Mammary epithelial cell (primary cell): ENCODE measurements at places on chromosomes 3 and 15.

DNA sequence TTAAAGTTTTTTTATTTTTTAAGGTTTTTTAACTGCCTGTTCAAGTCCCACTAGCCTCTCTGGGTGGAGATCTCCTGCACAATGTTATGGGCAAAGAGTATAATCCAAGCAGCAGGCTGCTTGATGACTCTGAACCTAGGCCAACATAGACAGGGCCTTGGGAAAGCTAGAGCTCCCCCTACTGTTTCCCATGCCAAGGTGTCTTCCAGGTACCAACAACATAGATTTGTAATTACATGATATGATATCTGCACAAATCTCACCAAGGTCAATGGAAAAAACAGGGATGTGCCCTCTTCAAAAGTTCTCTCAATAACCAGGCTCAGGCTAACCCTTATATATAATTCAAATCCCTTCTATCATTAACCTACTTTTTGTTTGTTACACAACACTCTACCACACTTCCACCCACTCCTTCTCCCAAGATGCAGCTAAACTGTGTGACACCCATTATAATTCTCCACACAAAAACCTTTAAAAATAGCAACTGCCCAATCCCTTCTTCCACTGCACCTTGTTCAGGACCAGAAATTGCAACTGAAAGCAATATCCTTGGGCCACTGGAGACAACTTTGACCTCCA is 43.8 kb downstream of the RBM15B start:
- peak; percentile 43 for DNase-seq

DNA sequence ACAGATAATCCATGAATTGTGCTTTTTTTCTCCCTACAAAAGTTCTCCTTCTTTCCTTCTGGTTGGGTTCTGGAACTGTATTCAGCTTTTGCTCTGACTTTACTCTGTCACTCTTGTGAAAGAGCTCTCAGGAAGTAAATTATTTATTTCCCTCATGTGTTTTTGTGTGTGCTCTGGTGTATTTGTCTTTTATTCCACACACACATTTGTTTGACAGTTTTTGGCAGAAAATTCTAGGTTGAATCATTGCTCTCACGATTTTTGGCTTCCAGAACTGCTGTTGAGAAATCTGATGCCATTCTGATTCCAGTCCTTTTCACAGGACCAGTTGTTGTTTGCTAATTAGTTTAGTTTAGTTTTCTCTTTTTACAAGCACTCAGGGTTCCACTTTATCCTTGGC is 172.8 kb downstream of the PLCH1 start:
- DNase-seq, result no peak

DNA sequence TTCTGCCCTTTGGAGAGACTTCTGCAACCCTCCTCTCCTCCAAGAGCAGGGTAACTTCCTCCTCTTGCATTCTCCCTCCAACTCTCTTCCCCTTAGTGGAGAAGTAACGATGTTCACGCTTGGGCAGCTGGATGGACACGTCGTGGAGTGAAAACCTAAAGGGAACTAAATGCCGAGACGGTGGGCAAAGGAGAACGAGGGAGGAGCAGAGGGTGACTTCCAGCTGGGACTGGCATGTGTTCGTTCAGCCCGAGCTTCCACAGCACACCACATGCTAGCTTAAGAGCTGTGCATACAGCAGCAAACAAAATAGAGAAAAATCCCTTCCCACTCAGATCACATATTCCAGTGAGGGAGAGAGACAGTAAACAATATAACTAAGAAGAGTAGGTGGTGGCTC is 179.8 kb downstream of the SLCO3A1 start:
- DNase-seq, result no peak

GRCh38 chr3:14200841-14201240 is 22.2 kb downstream of the LSM3 start:
- DNase-seq, result peak; percentile 48

GRCh38 chr3:171108066-171108465 is 81.5 kb upstream of the SLC2A2 start:
- peak; percentile 75 for DNase-seq

GRCh38 chr3:185995352-185995751 is 57.5 kb upstream of the TRA2B start:
- DNase-seq, result peak; percentile 28

DNA sequence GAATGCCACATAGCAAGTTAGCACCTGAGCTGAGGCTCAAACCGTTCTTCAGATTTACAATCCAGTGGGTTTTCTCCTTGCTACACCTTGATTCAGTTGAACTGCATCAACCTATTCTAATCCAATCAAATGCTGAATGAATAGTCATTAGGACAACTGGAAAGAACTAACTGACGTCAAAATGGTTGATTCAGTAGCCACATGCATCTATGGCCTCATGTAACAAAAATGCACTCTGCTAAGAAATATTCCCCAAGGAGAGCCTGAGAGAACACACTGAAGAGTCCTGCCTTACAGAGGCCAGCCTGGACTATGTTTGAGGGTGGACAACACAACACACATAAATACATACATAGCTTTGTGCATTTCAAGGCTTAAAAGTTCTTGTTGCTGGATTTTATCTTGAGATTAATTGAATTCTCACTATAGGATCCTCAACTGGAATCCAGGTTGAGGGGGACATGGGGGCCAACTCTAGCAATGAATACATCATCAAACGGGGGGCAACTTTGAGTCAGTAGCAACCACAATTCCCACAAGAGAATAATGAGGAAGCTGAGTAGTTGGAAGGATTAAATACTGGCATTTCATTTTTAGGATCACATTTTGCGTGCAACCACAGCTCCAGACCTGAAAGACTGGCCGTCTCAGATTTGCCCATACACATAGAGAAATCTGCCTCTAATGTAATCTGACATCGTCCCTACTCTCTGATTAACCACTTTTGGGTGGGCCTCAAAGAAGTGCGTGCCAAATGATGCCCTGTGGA is 280.2 kb upstream of the ICE2 start:
- DNase-seq, result peak; percentile 76

GRCh38 chr3:50971487-50971924 is 296.8 kb downstream of the DOCK3 start:
- peak; percentile 53 for DNase-seq

GRCh38 chr15:66294932-66295235 is 1.5 kb downstream of the DIS3L start:
- DNase-seq, result no peak

DNA sequence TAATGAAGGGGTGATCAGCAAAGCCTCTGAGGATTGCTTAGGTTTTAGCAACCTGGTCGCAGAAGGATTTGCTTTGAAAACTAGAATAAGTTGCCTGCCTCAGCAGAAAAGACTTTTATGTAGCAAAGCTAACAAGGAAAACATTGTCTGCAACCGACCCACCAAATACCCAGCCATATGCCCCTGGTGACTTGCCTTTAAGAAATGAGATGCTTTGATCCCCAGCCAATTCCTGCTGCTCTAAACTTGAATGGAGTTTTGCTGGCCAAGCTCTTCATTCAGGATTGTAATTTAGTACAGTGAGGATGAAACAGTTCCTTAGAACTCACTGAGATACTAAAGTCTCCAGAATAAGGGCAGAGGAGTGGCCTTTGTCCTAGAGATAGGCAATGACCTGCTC is 139.8 kb upstream of the PROK2 start:
- no peak for DNase-seq
